ENCODE measurements at places on chromosomes 11 and 22.

DNA sequence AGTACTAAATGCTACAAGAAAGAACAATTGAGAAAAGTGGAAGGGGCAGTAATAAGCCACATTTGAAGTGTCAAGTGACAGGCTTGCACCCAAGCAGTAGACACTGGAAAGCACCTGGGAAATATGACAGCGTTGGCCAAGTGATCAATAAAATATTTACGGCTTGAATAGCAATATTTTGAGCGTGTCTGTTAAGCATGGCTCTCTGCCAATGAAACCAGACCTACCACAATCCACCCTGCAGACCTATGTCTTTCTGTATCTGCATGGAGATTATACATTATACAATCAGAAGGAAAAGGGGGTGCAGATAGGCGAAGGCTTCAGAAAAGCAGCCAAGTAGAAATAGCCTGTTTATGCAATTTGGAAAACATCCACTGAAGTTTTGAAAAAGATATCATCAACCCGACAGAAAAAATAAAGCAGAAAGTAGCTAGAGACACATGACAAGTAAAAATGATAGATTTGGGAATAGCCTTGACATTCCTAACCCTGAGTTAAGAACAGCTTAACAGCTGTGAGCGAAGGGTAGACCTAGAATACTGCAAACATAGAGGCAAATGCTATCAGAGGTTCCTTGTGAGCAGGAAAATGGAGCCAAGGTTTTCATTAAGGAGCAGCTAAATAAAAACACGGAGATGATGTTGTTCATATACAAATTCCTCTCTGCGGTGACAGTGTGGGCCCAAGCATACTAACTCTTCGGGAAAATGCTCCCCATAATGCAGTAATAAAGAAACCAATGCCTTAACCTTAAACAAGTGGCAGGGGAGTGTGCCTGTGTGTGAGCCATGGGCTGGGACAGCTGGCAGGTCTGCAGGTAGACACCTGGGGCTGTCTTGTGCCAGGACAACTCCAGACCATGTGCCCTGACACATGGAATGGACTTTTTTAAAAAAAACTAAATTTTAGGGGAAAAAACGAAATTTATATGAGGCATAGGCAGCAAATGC lies 71.3 kb downstream of the ETS1 start:
- peak; percentile 1 for DNase-seq

DNA sequence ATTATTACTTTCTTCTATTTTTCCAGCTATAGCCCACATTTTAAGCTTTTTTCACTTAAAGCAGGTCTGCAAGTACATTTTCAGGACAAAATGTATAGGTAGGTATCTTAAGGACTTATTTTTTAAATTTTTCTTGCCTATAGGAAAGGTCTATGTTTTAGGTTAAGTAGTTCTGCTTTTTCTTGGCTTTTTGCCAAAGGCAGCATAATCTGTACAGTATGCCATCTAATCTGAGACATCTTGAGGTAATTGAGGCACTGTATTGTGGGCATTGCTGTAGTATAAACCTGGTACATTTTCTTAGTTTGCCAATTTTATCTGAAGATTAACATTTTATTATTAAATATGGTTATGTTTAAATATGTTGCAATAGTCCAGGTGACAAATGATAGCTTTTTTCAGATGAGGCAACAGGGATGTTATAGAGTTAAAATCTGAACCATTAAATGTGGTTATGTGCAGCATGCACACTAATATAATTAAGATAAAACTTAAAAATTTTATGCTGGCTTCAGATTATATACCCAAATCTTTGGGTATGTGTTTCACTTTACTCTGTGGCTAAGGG lies 42.9 kb downstream of the QSER1 start:
- no peak for DNase-seq

GRCh38 chr11:104556606-104557301 lies 341.5 kb downstream of the CASP12 start:
- DNase-seq = no peak

DNA sequence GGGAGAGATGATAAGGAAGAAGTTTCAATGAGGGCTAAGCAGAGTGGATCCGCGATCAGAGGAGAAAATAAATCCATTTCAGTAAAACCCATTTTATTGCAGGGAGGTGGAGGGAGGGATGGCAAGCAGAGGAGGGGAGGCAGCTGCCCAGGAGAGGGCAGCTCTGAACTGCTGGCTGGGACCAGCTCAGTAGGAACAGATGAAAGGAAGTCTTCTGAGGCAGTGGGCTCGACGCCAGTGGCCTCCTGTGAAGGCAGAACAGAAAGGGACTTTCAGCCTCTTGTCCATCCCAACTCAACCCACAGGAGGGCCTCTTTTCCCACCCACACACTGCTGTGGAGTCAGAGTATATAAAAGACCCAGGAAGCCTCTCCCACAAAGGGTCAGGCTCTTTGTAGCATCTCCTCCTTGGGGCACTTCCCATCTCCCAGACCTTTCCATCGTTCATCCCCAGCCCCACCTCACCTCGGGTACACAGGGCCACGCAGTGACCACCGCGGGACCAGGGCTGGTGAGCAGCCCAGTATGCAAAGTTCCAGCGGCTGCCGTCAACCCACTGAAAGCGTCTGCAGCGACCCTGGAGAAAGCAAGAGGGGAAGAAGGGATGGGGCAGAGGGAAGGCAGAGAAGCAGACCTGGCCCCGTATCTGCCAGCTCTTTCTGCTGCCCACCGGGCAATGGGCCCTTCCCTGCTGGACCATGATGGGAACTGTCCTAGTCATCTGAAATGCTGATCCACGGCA lies 3.0 kb downstream of the PRG2 start:
- DNase-seq = no peak

GRCh38 chr11:1126935-1127663 lies 30.7 kb upstream of the MUC5AC start:
- DNase-seq = no peak

GRCh38 chr22:23684561-23685031 lies 6.2 kb upstream of the RGL4 start:
- no peak for DNase-seq

DNA sequence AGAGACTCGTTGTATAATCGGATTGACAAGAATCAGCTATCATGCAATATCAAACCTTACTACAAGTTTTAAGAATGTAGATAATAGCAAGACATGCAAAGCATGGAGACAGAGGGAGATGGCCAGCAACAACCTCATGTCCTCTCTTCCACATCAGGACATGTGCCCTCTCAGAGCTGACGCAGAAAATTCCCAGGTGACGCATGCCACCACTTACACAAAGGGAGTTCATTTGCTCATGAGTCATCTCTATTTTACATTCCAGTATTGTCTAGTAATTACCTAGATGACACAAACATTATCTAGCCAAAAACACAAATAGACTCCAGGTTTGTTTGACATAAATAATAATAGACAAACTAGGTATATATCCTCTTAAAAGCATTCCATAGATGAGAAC lies 38.1 kb upstream of the OPCML start:
- no peak for DNase-seq

GRCh38 chr11:119202554-119202953 lies 3.6 kb upstream of the CBL start:
- no peak for DNase-seq

- peak; percentile 46 for DNase-seq
Observed at GRCh38 chr11:57772562-57772961, 11.0 kb downstream of the CTNND1 start.

GRCh38 chr11:16086229-16086819 lies 270.0 kb downstream of the SOX6 start:
- no peak for DNase-seq

GRCh38 chr11:17163736-17164135 lies 44.0 kb downstream of the PIK3C2A start:
- DNase-seq = no peak

GRCh38 chr11:10026514-10026913 lies 267.5 kb downstream of the SBF2 start:
- DNase-seq = peak; percentile 77

- DNase-seq = no peak
Observed at GRCh38 chr11:45374130-45374529, 88.0 kb upstream of the SYT13 start.

- DNase-seq = no peak
Observed at GRCh38 chr22:20964799-20965103, 2.3 kb upstream of the AIFM3 start.

- no peak for DNase-seq
Observed at GRCh38 chr11:83666149-83666548, 380.0 kb upstream of the CCDC90B start.

GRCh38 chr22:30906411-30906810 lies 62.2 kb downstream of the MORC2 start:
- no peak for DNase-seq

- no peak for DNase-seq
Observed at GRCh38 chr11:117440258-117440657, 112.6 kb downstream of the CEP164 start.

- DNase-seq = peak; percentile 53
Observed at GRCh38 chr11:69948256-69949141, 129.3 kb upstream of the FGF3 start.

GRCh38 chr11:110431674-110432073 lies 1.9 kb downstream of the FDX1 start:
- no peak for DNase-seq

GRCh38 chr22:41447435-41448188 lies 1.0 kb upstream of the TOB2 start:
- DNase-seq = peak; percentile 64

- DNase-seq = no peak
Observed at GRCh38 chr11:81895258-81895657, 838.4 kb downstream of the FAM181B start.

DNA sequence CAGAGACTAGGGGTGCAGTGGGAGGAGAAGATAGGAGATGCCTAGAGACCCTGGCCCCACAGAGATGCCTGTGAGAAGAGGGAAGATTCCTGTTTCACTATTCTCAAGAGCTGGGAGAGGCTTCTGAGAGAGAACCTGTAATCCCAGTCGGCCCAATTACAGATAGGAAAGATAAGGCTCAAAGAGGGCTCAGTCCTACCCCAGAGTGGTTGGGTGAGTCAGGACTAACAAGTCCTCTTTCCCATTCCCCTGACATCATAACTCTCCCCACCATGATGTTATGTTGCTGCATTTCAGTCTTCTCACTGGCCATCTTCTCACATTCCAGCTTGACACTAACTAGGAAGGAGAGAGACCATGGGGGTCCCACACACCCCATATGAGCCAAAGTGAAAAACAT lies 17.9 kb downstream of the ARHGEF12 start:
- DNase-seq = peak; percentile 30

DNA sequence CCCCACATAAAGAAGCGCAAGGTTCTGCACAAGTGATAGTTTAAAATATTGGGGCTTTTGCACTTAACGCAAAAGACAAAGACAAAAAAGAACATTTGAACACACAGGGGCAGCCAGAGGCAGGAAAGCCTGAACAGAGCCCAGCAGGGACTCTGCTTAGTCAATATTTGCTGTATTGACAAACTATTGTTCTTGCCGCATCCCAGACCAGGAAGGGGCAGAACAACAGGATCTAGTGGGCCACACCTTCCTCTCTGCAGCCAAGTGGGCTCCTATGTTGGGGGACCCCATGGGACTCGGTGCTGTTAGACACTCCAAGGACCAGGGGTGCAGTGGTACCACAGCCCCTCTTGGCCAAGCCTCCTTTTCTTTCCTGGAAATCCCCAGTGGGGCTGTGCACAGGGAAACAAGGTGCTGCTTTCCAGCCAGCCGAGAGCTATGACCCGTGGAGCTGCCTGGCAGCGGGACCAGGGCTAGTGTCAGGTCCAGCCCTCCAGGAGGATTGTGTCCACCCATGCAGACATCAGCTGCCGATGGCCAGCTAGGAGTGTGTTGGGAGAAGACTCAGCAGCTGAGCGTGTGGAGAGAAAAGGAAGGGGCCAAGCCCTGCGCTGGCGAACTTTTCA lies 43.3 kb upstream of the ANO1 start:
- DNase-seq = no peak

DNA sequence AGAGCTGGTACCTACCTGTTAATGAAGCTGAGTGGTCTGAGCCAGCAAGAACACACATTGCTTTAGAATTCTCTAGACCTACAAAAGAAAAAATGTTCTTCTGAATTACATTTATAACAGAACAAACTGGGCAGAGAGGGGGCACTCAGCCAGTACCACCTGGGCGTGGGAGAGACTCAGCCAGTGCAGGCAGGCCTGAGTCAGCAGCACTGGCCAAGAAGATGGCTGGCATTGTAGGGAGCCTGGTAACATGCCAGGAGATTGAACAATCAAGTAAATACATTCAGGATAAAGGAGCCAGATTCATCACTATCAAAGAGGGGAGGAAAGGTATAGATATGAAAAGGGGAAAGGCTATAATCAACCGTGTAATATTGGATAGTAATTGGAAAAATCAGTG lies 19.9 kb downstream of the SERGEF start:
- no peak for DNase-seq

DNA sequence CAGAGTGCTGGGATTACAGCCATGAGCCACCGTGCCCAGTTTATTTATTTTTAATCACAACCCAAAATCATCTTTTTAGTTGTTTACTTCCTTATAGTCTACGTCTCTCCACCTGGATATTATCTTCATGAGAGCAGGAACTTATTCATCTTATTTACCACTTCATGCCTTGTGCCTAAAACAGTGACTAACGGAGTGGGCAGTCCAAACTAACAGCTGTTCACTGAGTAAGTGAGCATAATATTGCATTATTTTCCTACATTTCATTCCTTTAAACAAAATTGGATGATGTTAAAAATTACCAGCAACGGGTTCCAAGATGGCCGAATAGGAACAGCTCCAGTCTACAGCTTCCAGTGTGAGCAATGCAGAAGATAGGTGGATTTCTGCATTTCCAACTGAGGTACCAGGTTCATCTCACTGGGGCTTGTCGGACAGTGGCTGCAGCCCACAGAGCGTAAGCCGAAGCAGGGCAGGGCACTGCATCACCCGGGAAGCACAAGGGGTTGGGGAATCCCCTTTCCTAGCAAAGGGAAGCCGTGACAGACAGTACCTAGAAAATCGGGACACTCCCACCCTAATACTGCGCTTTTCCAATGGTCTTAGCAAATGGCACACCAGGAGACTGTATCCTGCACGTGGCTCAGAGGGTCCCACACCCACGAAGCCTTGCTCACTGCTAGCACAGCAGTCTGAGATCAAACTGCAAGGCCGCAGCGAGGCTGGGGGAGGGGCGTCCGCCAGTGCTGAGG lies 14.1 kb downstream of the TMEM123 start:
- no peak for DNase-seq

DNA sequence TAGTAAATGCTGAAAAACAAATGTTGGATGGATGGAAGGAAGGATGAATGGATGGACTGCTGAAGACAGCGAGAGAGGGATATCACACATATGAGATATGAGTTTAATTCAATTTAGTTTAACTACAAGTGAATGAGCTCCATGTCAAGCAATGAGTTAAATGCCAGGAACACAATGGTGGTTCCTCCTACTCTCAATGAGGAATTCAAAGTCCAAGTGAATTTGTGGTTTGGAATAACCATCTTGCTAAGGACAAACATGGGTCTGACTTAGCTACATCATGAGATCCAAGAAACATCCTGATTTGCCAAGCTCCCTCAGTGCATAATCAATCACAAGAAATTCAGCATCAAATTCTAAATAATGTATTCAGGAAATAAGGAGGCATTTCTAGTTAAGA lies 26.1 kb upstream of the PPP2R1B start:
- no peak for DNase-seq

DNA sequence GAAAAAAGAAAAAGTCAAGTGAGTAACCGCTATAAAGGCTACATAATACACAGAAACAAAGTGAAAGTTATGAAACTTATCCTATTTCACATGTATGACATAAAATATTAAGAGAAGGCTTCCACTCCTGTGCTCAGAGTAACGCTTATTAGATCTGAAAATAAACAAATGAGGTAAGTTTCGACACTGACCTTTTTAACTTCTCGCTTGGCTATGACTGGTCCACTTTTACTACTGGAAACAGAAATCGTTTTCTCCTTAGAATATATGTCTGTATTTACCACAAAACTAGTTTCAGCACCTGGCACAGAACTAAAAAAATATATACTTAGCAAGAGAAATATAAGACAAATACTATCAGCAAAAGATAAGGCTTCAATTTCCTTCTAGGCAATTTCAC lies 16.4 kb downstream of the FNBP4 start:
- DNase-seq = no peak
